GM23248 (cell line): ENCODE measurements at places on chromosomes 11 and 22. TPM values are rescaled to one million over a fixed set of nuclear protein-coding genes. Genes with fewer than 3 reads are reported as not detected.

SUSD2 gene
- 0.24 and 0.28 TPM in 2 replicates for polyA plus RNA-seq

SOX10 gene
- polyA plus RNA-seq = not detected in 2 replicates

- no peak overlapping the region for H3K27ac ChIP-seq
- H3K4me1 ChIP-seq = peaks cover 5% of the 10 kb centered on the region
- no peak for DNase-seq
- no peaks in the 10 kb centered on the region for H3K27me3 ChIP-seq
- H3K36me3 ChIP-seq = no peaks in the 10 kb centered on the region
Measured at GRCh38 chr22:20246368-20247009, 21.6 kb downstream of the RTN4R start.

GRCh38 chr22:32590556-32590955 lies 115.9 kb downstream of the FBXO7 start:
- peak overlapping the region; percentile 89 for H3K27ac ChIP-seq
- peak; percentile 80 for DNase-seq
- H3K4me3 ChIP-seq = no peak overlapping the region
- no peaks in the 10 kb centered on the region for H3K36me3 ChIP-seq
- H3K27me3 ChIP-seq = no peaks in the 10 kb centered on the region
- peaks cover 17% of the 10 kb centered on the region for H3K4me1 ChIP-seq

- no peak overlapping the region for H3K27ac ChIP-seq
- no peak overlapping the region for H3K4me3 ChIP-seq
- H3K36me3 ChIP-seq = no peaks in the 10 kb centered on the region
- no peak for DNase-seq
- peaks cover 11% of the 10 kb centered on the region; the same call in 1 of the 2 replicates for H3K27me3 ChIP-seq
Measured at GRCh38 chr11:125948278-125949051, 2.6 kb downstream of the VSIG10L2 start.

- DNase-seq = no peak
- peaks cover 24% of the 10 kb centered on the region; the same call in 1 of the 2 replicates for H3K36me3 ChIP-seq
- H3K4me3 ChIP-seq = no peak overlapping the region
- H3K27me3 ChIP-seq = no peaks in the 10 kb centered on the region
- H3K27ac ChIP-seq = no peak overlapping the region
Measured at GRCh38 chr11:20070459-20070858, 89.8 kb downstream of the DBX1 start.

GRCh38 chr11:79119491-79120284 lies 321.1 kb downstream of the TENM4 start:
- H3K36me3 ChIP-seq = no peaks in the 10 kb centered on the region
- H3K27me3 ChIP-seq = no peaks in the 10 kb centered on the region
- DNase-seq = no peak
- no peak overlapping the region for H3K27ac ChIP-seq

GRCh38 chr11:119847853-119848252 lies 118.9 kb upstream of the NECTIN1 start:
- H3K36me3 ChIP-seq = no peaks in the 10 kb centered on the region
- no peak overlapping the region for H3K4me3 ChIP-seq
- no peak for DNase-seq
- peaks cover 1% of the 10 kb centered on the region; the same call in 1 of the 2 replicates for H3K27me3 ChIP-seq
- H3K27ac ChIP-seq = no peak overlapping the region
- H3K4me1 ChIP-seq = no peaks in the 10 kb centered on the region

DNA sequence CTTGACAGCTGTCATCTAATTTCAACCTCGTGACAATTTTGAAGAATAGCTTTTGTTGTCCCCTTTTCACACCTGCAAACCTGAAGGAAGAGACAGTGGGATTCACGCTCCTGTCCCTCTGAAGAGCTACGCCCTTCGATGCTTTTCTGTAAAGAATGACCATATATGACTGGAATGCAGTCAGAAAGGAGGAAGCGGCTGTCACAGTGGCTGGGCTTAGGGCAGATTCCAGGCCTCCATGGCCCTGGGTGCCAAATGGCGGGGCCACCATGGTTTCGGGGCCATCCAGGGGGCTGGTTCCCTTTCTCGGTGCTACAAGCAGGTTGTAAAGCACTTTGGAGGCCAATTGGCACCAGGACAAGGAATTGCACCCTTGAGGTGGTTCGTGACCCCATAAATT lies 22.2 kb upstream of the FGF19 start:
- no peak overlapping the region for H3K4me3 ChIP-seq
- no peak overlapping the region for H3K27ac ChIP-seq
- DNase-seq = no peak
- no peaks in the 10 kb centered on the region for H3K4me1 ChIP-seq
- H3K36me3 ChIP-seq = no peaks in the 10 kb centered on the region

MFNG gene
- polyA plus RNA-seq = 0.32 TPM in 1 of 2 replicates, not detected in the other

DNA sequence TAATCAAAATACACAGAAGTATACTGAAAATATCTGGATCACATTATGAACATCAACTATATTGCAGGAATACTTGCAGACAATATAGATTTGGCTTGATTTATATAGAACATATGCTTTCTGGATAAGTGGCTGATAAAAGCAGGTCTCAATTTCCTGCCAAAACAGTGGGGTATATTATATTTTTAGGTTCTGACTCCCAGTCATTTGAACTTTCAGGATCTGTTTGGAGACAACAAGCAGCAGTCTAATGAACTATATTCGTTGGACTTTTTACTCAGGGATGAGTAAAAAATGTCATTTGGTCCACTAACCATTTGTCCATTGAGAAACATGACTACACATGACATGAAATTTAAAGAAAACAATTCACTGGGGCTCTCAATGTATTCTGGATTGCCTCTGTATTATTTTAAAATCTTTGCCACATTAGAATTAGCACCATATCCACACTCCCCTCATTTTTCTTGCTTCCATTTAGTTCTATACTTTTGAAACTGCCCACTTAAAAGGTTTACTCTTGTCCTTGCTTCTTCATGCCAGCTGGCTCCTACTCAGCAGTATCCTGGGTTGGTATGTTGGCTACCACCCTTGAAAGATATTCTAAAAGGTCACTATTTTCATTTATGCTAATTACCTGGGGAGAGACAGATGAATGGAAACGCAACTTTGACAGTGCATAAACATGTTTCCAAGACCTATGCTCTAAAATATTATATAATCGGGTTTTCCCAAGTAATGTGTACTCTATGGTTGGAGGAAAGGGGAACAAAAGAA lies 153.0 kb downstream of the APOL5 start:
- H3K4me1 ChIP-seq = peaks cover 32% of the 10 kb centered on the region
- no peak overlapping the region for H3K4me3 ChIP-seq
- H3K36me3 ChIP-seq = no peaks in the 10 kb centered on the region
- no peak for DNase-seq

- H3K36me3 ChIP-seq = no peaks in the 10 kb centered on the region
- no peak for DNase-seq
- no peak overlapping the region for H3K27ac ChIP-seq
- no peak overlapping the region for H3K4me3 ChIP-seq
- no peaks in the 10 kb centered on the region for H3K27me3 ChIP-seq
- H3K4me1 ChIP-seq = peaks cover 9% of the 10 kb centered on the region; the same call in 1 of the 2 replicates
Measured at GRCh38 chr22:33542722-33543121, 377.6 kb downstream of the LARGE1 start.

OR8D1 gene
- polyA plus RNA-seq = not detected in 2 replicates

FGF19 gene
- not detected in 2 replicates for polyA plus RNA-seq

- no peak for DNase-seq
- no peak overlapping the region for H3K4me3 ChIP-seq
- no peaks in the 10 kb centered on the region for H3K36me3 ChIP-seq
- H3K27ac ChIP-seq = no peak overlapping the region
- no peaks in the 10 kb centered on the region for H3K27me3 ChIP-seq
Measured at GRCh38 chr22:46386312-46386711, 50.8 kb downstream of the TRMU start.

DNA sequence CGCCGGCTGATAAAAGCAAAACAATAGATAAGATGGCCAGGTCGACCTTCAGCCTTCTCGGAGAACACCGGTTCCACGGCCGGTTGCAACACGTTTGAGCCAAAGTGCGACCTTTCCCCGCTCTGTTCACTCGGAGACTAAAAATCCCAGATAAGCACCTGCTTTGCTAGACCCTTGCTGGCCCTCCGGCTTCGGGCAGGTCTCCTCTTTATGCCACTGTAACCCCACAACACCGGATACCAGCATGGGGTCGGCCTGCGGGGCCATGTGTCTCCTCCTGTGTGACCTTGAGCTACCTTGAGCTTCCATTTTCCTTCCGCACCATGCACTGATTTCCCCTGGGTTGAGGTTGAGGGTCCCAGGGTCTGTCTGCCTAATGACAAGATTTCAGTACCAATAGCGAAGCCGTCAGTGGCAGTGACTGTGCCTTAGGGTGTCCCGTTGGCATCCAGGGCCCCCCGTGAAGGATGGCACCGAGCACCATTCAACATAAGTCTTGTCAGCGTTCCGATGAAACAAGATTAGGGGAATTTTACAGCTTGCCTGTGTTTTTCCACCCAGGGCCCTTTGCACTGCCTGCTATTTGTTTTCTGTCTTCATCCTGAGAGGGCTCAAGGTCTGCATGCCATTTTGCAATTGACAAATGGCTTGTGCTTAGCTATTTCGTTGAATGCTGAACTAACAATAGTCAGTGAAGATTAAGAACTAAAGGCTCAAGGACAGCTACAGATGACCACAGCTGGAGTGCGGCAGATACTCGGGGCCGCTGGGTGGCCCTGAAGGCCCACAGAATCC lies 118.6 kb downstream of the KCNQ1 start:
- 0 out of 2 replicates have a peak, but pooled peaks cover 9% of the 10 kb centered on the region for H3K27me3 ChIP-seq
- H3K4me3 ChIP-seq = no peak overlapping the region
- no peak overlapping the region for H3K27ac ChIP-seq
- no peak for DNase-seq

- no peak overlapping the region for H3K27ac ChIP-seq
- no peak overlapping the region for H3K4me3 ChIP-seq
- no peaks in the 10 kb centered on the region for H3K36me3 ChIP-seq
- H3K4me1 ChIP-seq = no peaks in the 10 kb centered on the region
Measured at GRCh38 chr22:34951212-34951611, 114.7 kb upstream of the ISX start.

- H3K27me3 ChIP-seq = no peaks in the 10 kb centered on the region
- no peaks in the 10 kb centered on the region for H3K36me3 ChIP-seq
- DNase-seq = peak; percentile 94
Measured at GRCh38 chr11:696955-697491, 1.4 kb downstream of the TMEM80 start.

DNA sequence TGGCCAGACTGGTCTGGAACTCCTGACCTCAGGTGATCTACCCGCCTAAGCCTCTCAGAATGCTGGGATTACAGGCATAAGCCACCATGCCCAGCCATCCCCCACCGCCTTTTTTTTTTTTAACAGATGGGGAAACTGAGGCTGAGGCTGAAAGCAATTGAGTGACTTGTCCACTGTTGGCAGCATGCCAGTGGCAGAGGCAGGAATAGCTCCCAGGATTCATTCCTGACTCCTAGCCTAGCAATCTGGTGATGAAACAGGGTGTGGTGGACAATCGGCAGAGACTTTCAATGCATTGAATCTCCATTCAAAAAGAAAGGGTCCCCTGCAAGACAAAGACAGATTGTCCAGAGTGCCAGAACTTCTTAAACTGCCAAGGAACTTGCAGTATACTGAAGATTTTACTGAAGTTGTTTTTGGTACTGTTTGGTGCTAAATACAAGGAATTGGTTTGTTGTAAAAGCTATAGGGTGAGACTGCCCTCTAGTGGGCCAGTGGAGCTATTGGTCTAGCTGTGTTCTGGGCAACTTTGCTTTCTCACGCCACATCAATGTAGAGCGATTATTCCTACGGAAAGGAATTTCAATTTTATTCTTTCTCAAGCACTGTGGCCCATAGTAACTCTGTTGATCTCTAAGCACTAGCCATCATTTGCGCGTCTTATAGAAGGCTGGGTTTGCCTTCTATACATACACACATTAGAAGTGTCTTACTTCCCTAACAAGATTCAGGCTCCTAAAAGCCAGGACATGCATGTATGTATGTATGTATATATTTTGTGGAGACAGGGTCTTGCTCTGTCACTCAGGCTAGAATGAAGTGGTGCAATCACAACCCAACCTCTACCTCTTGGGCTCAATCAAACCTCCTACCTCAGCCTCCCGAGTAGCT lies 21.0 kb downstream of the C22orf31 start:
- peaks cover 40% of the 10 kb centered on the region for H3K4me1 ChIP-seq
- peak overlapping the region; percentile 78 for H3K27ac ChIP-seq
- H3K4me3 ChIP-seq = peak overlapping the region; percentile 35; the same call in 1 of the 2 replicates
- H3K36me3 ChIP-seq = no peaks in the 10 kb centered on the region

CNGA4 gene
- not detected in 2 replicates for polyA plus RNA-seq

GRCh38 chr11:40975076-40975475 lies 484.4 kb downstream of the LRRC4C start:
- no peaks in the 10 kb centered on the region for H3K36me3 ChIP-seq
- no peaks in the 10 kb centered on the region for H3K27me3 ChIP-seq
- no peaks in the 10 kb centered on the region for H3K4me1 ChIP-seq
- no peak for DNase-seq
- H3K27ac ChIP-seq = no peak overlapping the region

SCGB1C1 gene
- polyA plus RNA-seq = not detected in 2 replicates

DNA sequence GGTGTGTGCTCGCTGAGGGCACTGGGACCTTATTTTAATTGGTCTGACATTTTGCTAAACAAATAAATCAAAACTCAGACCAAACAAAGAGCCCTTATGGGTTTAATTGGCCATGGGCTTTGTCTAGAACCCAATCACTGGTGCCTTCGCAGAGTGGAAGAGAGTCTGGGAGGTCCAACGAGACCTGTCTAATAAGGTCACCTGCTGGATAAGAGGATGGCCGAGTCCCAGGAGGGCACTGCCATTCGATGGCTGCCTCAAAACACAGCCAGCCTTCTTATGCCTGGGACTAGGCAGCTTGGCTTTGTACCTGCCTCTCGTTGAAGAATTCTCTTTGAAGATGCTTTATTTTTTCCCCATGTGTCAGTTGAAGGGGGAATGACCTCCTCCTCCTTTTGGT lies 171.1 kb downstream of the CEP164 start:
- no peak overlapping the region for H3K4me3 ChIP-seq
- H3K27ac ChIP-seq = no peak overlapping the region
- peaks cover 29% of the 10 kb centered on the region; the same call in 1 of the 2 replicates for H3K27me3 ChIP-seq
- H3K36me3 ChIP-seq = no peaks in the 10 kb centered on the region

GRCh38 chr11:19992162-19992561 lies 168.1 kb downstream of the DBX1 start:
- peaks cover 38% of the 10 kb centered on the region for H3K4me1 ChIP-seq
- no peaks in the 10 kb centered on the region; the same call in 1 of the 2 replicates for H3K36me3 ChIP-seq
- H3K4me3 ChIP-seq = no peak overlapping the region
- H3K27ac ChIP-seq = no peak overlapping the region
- no peaks in the 10 kb centered on the region for H3K27me3 ChIP-seq

TRIM22 gene
- 50.2 and 51.1 TPM in 2 replicates for polyA plus RNA-seq

DNA sequence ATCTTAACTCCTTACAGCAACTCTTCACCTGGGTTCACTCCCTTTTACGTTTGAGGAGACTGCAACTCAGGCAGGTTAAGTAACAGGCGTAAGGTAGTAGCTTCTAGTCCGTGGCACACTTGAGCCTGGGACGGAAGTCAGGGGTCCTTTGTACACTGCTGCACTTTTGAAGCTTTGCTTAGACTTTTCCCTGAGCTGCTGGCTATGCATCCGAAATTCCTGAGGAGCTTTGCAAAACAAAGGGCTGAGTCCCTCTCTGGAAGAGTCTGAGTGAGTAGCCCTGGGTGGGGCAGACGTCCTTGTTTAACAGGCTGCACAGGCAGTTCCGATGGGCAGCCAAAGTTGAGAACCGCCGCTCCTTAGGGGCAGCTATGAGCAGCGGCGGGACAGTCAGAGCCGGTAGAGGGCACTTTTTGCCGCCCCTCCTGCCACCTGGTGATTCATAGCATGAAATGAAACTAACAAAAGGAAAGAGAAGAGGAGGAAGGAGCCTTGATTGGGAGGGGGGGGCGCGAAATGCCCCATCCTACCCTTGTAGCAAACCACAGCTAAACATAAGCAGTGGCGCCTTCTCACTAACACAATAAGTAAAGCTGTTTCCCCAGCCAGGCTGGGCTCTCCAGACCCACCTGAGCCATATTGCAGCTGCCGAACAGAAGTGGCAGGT lies 1.4 kb downstream of the TMEM109 start:
- H3K27me3 ChIP-seq = no peaks in the 10 kb centered on the region; the same call in 1 of the 2 replicates
- H3K27ac ChIP-seq = peak overlapping the region; percentile 79
- H3K4me3 ChIP-seq = peak overlapping the region; percentile 84
- peaks cover 17% of the 10 kb centered on the region; the same call in 1 of the 2 replicates for H3K4me1 ChIP-seq
- peak; percentile 86 for DNase-seq
